Right renal pelvis (tissue), 4 donors: ENCODE measurements at places on chromosomes 3 and 15. TPM values are rescaled to one million over a fixed set of nuclear protein-coding genes. Genes with fewer than 3 reads are reported as not detected.
A peak's percentile ranks its signal among the peaks of the same experiment; 100 is the strongest.

DNA sequence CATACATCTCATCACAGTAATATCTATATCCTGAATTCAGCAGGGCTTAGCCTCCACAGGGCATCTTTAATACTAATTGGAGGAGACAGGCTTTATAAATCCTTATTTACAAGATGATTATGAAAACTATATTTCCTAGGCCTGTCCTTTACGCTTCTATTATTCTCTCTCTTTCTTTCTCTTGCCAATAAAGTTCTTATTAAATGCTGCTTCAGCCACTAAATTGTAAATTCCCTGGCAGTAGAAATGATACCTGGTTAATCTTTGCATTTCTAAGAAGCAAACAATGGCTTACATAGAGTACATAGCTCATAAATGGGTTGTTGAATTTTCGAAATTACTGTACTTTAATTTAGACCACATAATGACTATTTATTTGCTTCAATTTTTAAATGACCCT is 43.5 kb downstream of the TNIK start:
- DNase-seq: no peak

Gene RTP4
- polyA plus RNA-seq: 0.79 TPM

Gene TLR9
- polyA plus RNA-seq: 0.27 TPM

DNA sequence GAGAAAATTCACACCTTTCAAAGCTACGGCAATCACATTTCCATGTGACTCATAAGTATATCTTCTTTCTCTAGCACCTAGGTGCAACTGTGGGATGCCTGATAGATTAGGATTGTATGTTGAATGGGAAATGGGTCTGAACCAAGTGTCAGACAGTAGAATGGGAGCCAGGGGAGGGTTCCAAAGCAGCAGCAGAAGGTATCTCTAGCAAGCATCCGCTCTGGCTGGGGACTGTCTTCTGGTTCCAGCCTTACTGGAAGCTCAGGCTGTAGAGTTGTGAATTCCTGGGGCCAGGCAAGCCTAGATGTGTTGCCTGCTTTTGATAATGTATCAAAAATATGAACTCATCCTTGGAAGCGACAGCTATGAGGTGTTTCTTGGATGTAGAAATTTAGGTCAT is 2.1 kb upstream of the CHL1 start:
- DNase-seq: no peak

Gene PAK6
- polyA plus RNA-seq: 6.5 TPM

Gene ARF4
- 237 TPM for polyA plus RNA-seq

DNA sequence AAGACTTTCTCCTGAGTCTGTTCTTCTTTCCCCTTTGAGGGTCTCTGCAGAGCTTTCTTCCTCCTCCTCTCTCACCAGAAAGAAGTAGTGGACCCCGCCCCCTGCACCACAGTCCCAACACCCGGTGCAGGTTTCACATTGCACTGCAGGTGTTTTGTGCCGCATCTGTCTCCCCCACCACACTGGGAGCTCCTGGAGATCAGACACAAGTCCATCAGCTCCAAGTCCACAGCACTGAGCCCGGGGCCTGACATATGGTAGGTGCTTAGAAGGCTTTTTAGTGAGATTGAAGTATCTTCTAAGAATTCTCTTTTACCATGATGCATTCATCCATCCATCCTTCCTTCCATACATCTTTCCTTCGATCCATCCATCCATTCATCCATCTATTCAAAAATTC is 9.8 kb downstream of the STRA6 start:
- no peak for DNase-seq

GRCh38 chr15:41333026-41333562 is 413 bp downstream of the NUSAP1 start:
- DNase-seq: no peak

Gene CLRN1
- not detected for polyA plus RNA-seq

GRCh38 chr15:98442901-98443300 is 205.4 kb upstream of the IGF1R start:
- no peak for DNase-seq

- no peak for DNase-seq
Measured at GRCh38 chr3:101203411-101203810, 117.0 kb downstream of the IMPG2 start.

DNA sequence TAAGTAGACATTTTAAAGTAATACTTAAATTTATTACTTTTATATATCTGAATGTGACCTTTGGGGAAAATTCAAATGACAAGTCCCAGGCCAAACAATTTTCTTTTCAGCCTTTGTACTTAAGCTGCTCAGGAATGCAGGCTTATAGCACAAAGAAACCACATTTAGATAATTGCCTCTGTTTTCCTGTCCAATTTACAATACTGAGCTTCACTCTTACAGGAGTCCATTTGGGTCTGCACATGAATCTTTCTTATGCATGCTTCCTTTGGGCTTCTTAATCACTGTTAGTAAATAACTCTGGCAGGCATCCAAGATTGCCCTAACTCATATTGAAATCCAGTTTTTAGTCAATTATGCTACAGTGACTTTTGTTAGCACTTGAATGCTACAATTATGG is 459.4 kb upstream of the TGFBR2 start:
- DNase-seq: no peak

- DNase-seq: no peak
Measured at GRCh38 chr3:150467381-150467780, 59.3 kb downstream of the TSC22D2 start.

Gene TNK2
- 30.3 TPM for polyA plus RNA-seq

DNA sequence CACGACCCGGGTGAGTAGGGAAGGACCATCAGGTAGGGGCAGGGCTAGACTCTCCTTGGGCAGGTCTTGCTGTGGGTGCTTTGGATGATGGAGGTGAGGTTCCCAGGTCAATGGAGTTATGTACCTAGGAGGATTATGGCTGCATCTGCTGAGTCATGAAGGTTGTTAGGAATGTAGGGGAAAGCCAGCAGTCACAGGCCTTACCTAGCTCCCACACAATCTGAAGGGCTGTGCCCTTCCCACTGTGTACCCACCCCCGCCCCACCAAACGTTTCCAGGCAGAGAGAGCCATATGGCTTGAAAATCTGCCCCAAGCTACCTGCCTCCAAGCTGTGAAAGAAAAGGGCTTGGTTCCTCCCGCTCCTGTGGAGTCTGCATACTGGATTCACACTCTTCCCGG is 573.4 kb upstream of the DPPA4 start:
- DNase-seq: no peak

Gene SACM1L
- 71.5 TPM for polyA plus RNA-seq

GRCh38 chr3:126659915-126660886 is 5.3 kb upstream of the TXNRD3 start:
- DNase-seq: no peak

Gene TRIM42
- not detected for polyA plus RNA-seq

DNA sequence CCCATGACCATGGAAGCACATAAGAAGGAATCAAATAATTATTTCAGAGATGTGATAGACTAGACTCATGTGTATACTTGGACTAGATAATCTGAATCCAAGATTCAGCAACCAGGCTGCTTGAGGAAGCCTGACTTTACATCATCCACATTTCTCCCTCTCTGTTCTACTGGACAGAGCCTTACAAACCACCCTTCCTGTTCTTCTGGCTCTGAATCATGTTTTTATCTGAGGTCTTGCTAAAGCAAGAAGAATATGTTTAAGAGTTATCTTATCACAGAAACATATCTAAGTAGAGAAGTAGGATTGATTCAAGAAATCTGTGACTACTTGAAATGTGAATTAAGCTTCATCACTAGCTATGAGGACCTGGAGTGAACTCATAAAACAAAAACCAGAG is 71.1 kb upstream of the SLC24A5 start:
- no peak for DNase-seq

DNA sequence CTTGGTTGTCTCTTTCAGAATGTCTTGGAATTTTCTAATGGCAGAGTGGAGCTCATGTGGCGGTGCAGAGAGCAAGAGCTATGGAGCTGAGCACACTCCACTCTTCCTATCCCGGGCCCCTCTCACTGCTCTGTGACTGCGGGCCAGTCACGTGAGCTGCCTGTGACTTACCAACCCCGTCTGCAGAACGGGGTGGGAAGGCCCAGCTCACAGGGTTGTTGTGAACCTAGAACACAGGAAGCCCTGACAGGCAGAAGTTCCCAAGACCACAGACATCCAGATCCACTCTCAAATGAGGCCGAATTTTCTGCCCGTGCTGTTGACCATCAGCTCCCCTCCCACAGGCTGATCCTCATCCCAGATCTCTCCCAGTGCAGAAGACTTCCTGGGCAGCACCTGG is 35.5 kb upstream of the PLXNA1 start:
- no peak for DNase-seq

Gene ZKSCAN7
- 16.2 TPM for polyA plus RNA-seq

Gene SMCO1
- polyA plus RNA-seq: not detected

- DNase-seq: peak; percentile 72
Measured at GRCh38 chr3:122794779-122795673, at the start of gene SLC49A4. TSS of gene SLC49A4 (plus strand) at chr3:122795069. CDS start at chr3:122795193, 124 bp downstream.

DNA sequence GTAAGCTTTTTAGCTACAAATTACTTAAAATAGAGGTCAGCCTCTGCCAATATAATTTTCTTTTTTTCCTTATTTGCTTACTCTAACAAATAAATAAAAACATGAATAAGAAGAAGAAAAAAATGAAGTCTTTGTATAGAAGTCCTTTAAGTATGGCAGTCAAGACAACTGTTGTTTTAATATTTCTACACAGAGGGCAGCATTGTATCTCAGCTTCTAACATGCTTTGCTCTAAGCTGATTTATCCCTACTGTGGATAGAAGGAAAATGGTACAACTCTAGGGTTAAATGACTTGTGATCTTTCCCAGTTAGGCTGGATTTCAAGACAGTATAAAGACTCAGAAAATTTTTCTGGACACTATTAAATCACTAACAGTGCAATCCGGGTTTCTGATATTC is 104.3 kb upstream of the MEIS2 start:
- no peak for DNase-seq

Gene FOXB1
- 0.10 TPM for polyA plus RNA-seq

Gene SPTSSB
- polyA plus RNA-seq: 2.8 TPM

GRCh38 chr3:153392363-153392762 is 230.3 kb downstream of the RAP2B start:
- no peak for DNase-seq

Gene LTF
- polyA plus RNA-seq: 3.2 TPM

DNA sequence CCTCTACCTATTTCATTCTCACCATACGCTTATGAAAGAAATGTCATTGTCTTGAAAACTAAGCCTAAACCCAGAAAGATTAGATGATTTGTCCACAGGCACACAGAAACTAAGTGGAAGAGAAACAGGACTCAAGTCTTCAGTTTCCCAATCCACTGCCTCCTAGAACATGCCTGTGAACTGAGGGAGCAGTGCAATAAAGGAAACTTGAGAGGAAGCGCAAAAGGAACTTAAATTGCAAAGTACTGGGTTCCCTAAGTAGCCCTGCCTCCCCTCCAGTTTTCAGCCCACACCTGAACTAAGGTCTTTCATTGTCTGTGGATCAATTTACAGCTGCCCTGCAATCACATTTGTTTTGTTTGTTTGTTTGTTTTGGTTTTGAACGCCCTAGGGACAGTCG is 56.7 kb upstream of the TSEN2 start:
- DNase-seq: no peak

- DNase-seq: no peak
Measured at GRCh38 chr15:40873694-40874561, at the start of gene RHOV. TSS of gene RHOV (minus strand) at chr15:40874234. CDS start at chr15:40874139, 95 bp downstream.
